ENCODE measurements at places on chromosomes 2 and 18.

DNA sequence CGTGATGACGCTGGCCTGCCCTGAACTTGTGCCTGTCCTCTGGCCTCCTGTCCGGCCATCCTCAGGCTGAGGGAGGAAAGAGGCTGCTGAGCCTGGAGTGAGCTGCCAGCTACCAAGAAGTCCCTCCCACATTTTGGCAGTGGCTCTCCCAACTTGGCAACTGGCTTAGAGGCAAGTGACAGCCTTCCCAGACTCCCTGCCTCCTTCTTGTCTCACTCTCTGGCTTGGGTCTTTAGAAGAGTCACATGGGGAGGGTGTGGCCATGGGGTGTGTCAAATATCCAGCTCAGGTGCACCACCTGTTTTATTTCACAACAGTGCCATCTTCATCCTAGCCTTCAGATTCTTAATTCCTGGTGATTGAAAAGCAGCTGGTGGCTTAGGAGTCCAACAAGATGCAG, 222.9 kb downstream of the PRKCE start:
- H3K36me3 ChIP-seq: peaks cover 35% of the 10 kb centered on the region
- no peaks in the 10 kb centered on the region for H3K27me3 ChIP-seq
- peaks cover 35% of the 10 kb centered on the region for H3K4me1 ChIP-seq
- H3K27ac ChIP-seq: no peak overlapping the region

DNA sequence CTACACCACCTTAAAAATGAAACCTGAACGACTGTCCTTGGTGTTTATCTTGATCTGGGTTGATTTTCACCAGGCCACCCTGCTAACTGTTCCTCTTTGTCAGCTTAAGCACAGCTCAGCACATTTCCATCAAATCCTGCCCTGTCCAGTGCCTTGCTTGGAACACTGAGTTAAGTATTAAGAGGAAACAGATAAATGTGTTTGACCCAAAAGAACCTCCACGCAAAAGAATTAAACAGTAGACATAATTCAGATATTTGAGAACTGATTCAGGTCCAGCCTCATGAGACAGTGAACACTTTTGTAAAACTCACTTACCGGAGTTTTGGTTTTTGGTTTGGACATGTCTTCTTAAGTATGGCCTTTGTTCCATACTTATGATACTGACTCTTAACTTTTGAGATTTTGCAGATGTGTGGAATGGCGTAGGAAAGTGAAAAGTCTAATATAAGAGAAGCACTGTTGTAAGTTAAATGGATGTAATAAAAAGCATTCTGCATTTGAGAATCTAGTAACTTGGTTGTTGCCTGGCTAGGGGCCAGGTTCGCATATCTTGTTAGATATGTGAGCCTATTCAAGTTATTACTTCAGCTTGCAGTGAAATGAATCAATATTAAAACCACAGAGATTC, 88.9 kb upstream of the SERPINE2 start:
- peaks cover 5% of the 10 kb centered on the region for H3K36me3 ChIP-seq
- no peak for DNase-seq
- peak overlapping the region; percentile 30 for H3K27ac ChIP-seq
- H3K27me3 ChIP-seq: peaks cover 1% of the 10 kb centered on the region
- peaks cover 44% of the 10 kb centered on the region for H3K4me1 ChIP-seq

DNA sequence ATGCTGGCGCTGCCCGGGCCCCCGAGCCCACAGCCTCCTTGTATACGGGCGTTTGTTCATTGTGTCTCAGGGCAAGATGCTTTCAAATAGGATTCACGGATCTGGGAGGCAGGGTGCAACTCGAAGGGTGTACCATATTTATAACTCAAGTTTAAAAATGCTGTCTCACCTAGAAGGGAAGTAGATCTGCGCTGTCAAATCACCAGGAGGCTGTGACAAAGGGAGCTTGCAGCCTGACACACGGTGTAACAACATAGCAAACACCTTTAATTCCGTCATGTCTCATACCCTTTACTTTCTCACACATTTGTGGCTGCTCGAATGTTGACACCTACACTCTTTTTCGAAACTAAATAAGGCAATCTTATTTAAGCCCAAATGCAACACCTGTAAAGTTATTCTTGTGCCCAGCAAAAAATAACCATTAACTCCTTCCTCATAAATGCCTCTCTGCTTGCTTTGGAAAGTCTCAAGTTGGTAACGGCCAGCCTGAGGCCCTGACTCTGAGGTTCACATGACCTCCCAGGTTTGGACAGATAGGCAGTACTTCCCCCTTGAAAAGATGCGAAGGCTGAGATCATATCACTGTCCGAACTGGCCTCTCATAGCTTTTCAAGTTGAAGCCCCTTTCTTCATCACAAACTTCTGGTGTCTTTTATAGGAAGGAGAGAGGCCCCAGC, 11.6 kb downstream of the ZEB2 start:
- peaks cover 6% of the 10 kb centered on the region for H3K36me3 ChIP-seq
- H3K4me1 ChIP-seq: peaks cover 100% of the 10 kb centered on the region
- peak overlapping the region; percentile 90 for H3K4me3 ChIP-seq
- no peak for DNase-seq
- peaks cover 5% of the 10 kb centered on the region for H3K27me3 ChIP-seq

GRCh38 chr2:238585836-238586821, 159.4 kb downstream of the ASB1 start:
- peaks cover 9% of the 10 kb centered on the region for H3K4me1 ChIP-seq
- H3K27ac ChIP-seq: no peak overlapping the region
- H3K27me3 ChIP-seq: peaks cover 18% of the 10 kb centered on the region

- no peak overlapping the region for H3K27ac ChIP-seq
- H3K4me1 ChIP-seq: no peaks in the 10 kb centered on the region
- DNase-seq: no peak
- H3K27me3 ChIP-seq: peaks cover 1% of the 10 kb centered on the region
- H3K36me3 ChIP-seq: peaks cover 25% of the 10 kb centered on the region
Observed at GRCh38 chr2:152655880-152656279, 61.4 kb downstream of the PRPF40A start.

DNA sequence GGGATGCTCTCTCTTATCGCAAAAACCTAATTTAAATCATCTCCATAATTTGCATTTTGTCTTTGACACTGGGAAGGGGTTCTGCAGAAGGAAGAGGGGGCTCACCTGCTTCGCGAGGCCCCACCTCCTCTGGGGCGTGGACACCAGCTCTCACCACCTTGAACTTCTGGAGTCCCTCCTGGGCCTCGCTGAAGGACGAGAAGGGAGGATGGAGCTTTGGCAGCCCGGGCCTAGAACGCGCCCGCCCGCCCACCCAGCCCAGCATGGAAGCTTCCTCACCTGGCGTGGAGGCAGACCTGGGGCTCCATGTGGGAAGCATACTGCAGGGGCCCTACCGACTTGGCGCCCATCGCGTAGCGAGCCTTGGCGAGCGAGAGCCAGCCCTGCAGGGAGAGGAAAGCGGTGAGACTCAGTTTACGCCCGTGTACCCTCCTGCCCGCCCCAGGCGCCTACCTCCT, 1.1 kb upstream of the IMP4 start:
- H3K4me1 ChIP-seq: peaks cover 32% of the 10 kb centered on the region
- peaks cover 28% of the 10 kb centered on the region for H3K36me3 ChIP-seq
- peaks cover 14% of the 10 kb centered on the region for H3K27me3 ChIP-seq
- DNase-seq: no peak
- peak overlapping the region; percentile 94 for H3K27ac ChIP-seq
